ENCODE measurements at places on chromosomes 1 and 21.

DNA sequence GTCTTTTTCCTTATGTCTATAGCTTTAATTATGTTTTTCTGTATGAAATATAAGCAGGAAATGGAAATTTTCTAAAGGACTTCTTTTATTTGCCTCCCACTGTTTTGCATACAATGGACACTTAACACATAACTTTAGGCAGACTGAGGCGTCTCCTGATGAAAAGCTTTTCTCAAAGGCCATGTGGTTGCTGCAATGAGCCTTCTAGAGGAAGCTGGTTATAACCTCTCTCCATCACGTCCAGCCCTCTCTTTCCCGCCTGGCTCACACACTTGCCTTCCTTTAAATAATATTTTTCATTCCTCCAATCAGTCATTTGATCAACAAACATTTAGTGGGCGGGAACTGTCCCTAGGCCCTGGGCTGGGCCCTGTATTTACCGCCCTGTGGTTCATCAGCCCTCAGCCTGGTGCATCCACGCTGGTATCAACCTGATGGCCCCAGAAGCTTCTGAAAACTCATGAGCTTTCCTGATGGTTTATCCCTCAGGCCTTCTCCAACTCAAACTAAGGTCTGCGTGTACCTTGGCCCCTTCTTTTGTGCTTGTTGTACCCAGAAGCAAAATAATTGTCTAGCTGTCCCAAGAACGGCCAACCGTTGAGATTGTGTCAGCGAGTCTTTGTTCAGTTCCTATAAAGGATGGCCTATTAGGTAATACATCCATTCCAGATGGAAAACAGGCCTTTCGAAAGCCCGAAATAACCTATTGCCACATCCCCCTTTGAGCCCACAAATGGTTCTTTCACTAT, 75.3 kb upstream of the LYST start:
- DNase-seq = no peak

- no peak for DNase-seq
Measured at GRCh38 chr21:27820342-27820741, 853.5 kb upstream of the ADAMTS5 start.

- no peak for DNase-seq
Measured at GRCh38 chr1:19646377-19647319, 2.5 kb downstream of the NBL1 start.

DNA sequence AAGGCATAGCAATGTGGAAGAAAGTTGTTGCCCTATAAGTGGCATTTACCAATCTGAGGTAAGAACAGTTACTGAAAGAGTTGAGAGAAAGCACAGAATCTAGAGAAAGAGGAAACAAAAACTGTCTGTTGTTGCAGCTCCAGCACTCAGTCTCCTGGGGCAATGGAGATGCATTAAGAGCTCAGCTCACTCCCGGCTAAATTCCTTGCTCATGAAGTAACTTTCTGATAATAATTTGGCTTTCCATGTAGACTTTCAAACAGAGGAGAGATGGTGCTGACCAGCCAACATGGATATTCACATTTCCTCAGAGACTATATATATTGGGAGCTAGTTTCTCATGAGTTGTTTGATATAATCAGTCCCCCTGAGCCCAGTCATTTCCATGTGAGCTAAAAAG, 135.3 kb downstream of the GDAP2 start:
- DNase-seq = no peak

GRCh38 chr21:36479415-36480402, at the start of gene CLDN14:
Gene CLDN14, minus strand, starts transcription at chr21:36480122. Its CDS starts 18,427 bp downstream, at chr21:36461695.
- DNase-seq = no peak

- no peak for DNase-seq
Measured at GRCh38 chr1:61980561-61980960, 214.1 kb upstream of the L1TD1 start.

- DNase-seq = no peak
Measured at GRCh38 chr1:180610556-180611015, 21.2 kb upstream of the XPR1 start.

GRCh38 chr1:25989440-25990234, 8.2 kb downstream of the PAFAH2 start:
- DNase-seq = no peak

GRCh38 chr1:3681898-3682806, 29.8 kb downstream of the TP73 start:
- DNase-seq = no peak
